KG1 (cell line): ENCODE measurements at places on chromosomes 12 and 14.
A peak's percentile ranks its signal among the peaks of the same experiment; 100 is the strongest.

- DNase-seq, result no peak
These were observed 3.5 kb downstream of the SLC7A7 start for GRCh38 chr14:22811722-22812121.

DNA sequence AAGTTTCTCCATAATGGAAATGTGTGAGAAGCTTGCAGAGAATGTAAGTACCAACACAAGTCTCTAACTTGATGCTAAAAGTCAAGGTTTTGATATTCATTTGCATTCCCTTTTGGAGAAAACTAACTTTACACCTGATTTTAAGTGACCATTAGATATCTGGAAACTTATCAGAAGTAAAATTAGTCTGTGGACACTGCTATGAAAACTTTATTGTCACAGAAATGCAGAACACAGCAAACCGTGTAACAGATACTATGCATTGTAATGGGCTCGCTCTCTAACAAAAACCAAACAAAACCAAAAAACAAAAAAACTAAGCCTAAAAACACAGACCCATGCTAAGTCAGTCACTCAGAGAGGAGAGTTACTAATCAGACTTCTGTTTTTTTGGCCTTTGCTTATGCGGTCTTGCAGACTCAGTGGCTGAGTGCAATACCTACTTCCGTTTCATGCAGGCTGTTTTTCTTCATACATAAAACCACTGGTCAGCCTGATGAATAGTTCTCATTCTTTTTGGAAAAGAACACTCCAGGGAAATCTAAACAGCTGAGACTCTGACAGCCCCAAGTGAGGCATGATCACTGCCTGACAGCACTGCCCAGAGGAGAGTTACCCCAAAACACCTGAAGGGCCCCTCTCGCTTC lies 35.7 kb downstream of the NRDE2 start:
- DNase-seq, result no peak

DNA sequence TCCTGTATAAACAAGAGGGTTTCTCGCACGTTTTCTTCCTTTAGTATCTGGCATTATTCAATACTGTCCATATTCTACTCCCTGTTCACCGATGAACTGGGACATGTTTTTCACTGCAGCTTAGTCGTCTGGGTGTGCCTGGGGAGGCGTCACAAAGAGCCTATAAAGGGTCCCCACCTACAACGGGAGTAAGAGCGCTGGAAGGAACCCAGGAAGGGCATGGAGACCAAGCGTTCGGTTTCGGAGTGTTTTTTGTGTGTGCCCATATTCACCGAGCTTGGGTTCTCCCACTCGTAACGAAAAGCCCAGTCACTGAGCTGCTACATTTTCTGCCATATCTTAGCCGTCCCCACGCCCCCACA lies 592 bp upstream of the USP15 start:
- DNase-seq, result no peak

DNA sequence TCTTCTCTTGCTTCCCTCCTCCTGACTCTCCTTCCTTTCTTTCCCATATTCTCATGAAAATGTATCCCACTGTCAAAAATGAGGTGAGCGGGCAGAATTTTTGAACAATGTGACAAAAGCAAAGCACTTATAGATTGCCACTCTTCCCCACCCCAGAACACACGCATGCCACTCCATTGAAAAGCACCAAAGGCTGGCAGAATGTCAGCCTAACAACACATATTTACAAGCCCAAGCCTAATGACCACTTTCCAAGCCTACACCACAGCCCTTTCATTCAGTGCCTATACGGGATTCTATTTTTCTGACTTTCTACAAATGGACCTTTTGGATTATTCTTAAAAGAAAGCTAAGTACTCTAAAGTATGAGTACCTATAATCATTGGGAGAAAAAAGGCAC lies 62.9 kb upstream of the METAP2 start:
- DNase-seq, result no peak

DNA sequence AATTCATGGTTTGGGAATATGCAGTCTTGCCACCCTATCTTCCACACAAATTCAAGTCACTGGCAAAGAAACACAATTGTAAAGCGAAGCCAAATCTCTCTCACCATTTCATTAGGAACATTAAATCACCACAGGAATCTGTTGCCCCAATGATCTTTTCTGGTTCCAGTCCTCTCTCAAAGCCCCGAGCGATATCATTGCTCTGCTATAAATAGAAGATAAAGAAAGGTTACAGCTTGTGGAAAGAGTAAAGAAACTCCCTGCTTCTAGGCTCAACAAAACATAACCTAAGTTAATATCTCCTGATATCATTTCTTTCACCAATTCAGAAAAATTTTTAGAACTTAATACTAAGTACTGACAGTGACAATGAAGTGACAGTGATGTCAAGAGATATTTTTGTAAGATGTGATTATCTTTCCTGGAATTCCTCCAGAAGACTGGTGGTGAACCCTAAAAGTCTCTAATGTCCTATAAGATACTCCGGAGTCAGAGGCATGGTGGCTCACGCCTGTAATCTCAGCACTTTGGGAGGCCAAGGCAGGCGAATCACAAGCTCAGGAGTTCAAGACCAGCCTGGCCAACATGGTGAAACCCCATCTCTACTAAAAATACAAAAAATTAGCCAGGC lies 33.8 kb downstream of the CBX5 start:
- DNase-seq, result no peak

DNA sequence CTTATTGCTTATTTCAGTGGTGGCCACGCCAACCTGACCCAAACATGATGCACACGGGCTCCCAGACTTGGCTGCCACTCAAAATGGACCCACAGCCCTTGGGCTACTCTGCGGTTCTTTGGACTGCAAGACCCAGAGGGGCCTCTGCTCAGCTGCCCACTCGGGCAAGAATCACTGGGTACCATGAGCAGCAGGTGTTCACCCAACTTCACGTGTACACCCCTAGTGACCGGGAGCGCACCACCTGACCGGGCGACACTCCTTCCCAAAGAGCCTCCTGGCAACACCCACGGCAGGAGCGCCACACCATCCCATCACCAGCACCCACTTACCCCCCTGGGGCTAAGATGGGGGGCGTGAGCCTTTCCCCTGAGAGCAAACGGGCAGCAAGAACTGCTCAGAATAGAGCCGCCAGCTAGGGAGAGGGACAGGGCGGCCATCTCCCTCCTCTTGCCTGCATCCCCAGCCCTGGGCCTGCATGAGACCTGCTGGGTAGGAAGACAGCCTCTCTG lies 32.0 kb downstream of the CCNK start:
- DNase-seq, result no peak

DNA sequence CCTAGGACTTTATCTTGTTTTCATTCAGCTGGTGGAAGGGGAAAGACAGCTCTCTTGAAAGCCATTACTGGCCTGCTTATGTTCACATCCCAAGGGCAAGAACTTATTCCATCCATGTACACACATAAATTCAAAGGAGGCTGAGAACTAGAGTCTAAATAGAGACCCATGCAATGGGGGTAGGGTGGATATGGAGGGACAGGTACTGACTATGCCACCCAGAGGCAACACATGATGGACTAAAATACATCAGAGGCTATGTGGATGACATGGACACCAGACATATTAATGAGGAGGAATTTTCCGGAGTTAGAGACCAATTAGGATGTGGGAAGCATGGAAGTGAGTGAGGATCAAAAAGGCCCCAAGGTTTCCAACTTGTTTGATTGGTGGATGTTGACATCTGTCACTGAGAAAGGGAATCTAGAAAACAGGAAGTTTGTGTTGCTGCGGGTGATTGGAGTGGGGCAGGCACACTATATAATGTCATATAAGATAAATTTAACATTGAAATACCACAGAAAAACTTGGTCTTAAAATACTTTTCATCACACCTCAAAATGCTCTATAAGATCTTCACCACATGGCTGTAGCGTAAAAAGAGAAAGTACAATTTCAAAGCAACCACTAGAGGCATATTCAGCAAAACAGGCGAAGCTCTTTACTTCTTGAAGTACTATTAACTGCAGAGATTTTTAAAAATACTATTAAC lies 130.4 kb downstream of the GRIP1 start:
- DNase-seq, result no peak

- peak; percentile 23 for DNase-seq
These were observed at the start of gene ARHGAP5 for GRCh38 chr14:32077081-32078022. ARHGAP5 (plus strand) TSS chr14:32077304; CDS start chr14:32090670, 13,366 bp downstream.

GRCh38 chr12:63889721-63890509 lies 45.4 kb downstream of the SRGAP1 start:
- no peak for DNase-seq

DNA sequence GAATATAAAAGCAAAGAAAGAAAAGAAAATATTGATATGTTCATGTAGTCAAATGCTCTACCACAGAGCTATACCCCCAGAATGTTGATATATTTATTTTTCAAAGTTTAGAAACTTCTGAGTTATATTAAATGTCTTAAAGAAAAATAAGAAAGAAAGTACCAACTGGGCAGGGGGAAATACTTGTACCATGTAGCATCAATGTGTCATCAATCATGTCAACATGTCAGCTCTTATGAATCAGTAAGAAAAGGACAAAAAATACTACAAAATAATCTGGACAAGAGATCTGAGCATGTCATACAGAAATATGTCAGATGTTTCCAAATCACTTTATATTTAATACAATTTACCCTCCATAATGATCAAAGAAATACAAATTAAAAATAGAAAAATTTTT lies 595.1 kb upstream of the ATP2B1 start:
- DNase-seq, result no peak

DNA sequence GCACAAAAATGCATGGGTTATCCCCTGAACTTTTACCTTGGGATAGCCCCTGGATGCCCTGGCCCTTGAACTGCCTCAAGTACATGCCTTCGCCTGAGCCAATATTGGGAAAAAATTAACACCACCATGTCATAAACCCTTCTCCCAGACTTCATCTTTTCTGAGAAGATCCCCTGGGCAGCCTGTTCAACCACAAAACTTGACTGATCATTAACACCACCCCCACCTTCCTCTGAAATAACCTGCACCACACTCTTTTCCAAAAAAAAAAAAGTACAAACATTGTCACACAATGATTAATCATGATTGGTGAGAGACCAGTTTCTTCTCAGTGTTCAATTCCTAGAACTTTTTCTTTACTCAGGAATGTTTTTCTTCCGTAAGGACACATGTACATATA lies 217.9 kb downstream of the PAX9 start:
- DNase-seq, result no peak

DNA sequence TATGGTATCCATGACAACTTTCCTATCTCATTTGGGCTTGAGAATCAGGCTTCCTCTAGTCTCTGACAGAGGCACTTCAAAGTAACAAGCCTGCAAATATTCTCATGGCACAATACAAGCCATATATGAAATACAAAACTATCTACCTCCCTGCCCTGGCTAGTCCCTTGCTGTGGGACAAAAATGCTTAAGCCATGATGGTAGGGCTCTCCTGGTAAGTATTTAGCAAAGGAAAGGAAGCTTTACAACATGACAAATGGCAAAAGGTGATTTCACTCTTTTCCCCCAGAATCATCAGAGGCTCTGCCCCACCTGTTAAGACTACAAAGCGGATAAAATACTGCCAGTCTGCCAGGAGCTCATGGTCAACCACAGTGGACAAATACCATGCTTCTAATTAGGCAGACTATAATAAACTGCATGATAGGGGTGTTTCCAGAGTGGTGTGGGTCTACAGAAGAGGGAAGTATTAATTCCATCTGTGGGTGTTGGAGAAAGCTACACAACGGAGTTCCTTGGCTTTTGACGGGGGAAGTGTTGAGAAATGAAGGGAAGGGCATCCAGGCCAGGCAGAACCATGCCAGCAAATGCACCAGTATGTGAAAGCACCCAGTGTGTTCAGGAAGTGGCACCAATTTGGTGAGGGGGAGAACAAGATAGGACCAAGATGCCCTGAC lies 92.9 kb downstream of the SPTSSA start:
- DNase-seq, result no peak

GRCh38 chr12:462936-463705 lies 3.4 kb downstream of the B4GALNT3 start:
- no peak for DNase-seq

GRCh38 chr12:27780612-27781408 lies 774 bp upstream of the MANSC4 start:
- DNase-seq, result no peak

GRCh38 chr12:125340791-125341190 lies 275.6 kb downstream of the AACS start:
- DNase-seq, result no peak

- no peak for DNase-seq
These were observed at the start of gene LTBR for GRCh38 chr12:6383572-6384498. LTBR (plus strand) TSS chr12:6384162; CDS start chr12:6384359, 197 bp downstream.

- no peak for DNase-seq
These were observed 19.8 kb downstream of the TMEM253 start for GRCh38 chr14:21120686-21121085.

DNA sequence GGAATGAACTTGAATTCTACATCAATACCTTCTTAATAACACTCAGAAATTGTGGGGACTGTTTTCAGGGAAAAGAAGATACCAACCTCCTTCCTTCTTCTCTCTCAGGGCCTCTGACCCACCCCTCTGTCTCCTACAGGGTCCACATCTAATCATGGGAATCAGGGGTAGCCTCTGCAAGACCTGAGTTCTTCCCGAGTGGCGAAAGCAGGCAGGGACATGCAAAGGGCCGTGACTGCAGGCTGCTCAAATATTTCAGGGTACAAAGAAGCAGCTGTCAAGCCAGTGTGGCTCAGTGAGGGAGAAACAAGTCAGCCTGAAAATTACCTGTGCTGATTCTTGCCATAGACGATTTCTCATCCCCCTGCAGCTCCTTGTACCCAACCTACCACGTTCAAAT lies 123.1 kb upstream of the PARP11 start:
- no peak for DNase-seq

DNA sequence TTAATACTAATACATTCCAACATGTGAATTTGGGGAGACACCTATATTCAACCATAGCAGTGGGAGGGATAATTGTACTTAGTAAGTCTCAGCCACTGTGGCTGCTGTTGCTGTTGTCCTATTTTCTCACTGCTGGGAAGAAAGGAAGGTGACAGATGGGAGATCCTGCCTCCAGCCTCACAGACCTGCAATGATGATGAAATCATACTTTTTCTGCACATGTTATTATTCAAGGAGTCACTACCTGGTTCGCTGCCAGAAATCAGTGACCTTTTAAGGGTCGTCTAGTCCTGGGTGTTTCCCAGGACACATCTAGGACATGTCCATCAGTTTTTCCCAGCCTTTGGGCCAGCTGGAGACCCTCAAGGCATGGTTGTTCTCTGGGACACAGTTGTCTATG lies 106.2 kb upstream of the RPH3A start:
- no peak for DNase-seq

DNA sequence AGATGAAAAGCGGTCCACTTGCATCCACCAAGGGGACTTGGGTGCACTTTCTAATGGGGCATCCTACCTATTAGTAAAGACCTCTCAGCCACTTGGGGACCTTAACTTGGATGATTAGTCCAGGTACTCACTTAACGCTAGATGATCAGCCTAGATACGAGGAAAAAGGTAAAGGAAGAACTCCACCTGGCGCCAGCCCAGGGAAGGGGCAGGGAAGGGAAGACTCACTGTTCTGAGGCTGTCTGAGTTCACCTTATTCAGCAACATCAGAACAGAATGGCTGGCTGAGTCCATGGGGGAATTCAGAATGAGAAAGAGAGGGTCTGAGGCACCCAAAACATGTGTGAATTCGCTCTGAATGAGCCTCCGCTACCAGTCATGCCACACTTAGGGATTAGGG lies 7.1 kb downstream of the IL22 start:
- no peak for DNase-seq
